ENCODE measurements at places on chromosomes 6 and 20.

DNA sequence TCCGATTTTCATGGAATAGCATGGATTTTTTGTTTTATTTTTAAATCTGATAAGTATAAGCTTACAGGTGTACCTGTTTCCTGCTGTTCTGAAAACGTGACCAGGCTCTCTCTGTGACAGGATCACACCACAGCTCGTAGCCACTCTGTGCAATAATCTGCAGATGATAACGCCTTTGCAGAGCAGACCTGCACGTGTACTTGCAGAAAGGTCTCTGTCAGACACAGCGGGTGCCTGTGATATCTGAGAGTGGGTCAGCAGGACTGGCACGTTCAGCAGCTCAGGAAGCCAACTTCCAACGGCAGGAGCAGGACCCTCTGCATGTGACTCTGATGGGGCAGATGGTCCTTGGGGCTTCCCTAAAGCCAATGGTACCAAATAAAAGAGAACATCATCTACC is 68.6 kb upstream of the HDDC2 start:
- DNase-seq = no peak

DNA sequence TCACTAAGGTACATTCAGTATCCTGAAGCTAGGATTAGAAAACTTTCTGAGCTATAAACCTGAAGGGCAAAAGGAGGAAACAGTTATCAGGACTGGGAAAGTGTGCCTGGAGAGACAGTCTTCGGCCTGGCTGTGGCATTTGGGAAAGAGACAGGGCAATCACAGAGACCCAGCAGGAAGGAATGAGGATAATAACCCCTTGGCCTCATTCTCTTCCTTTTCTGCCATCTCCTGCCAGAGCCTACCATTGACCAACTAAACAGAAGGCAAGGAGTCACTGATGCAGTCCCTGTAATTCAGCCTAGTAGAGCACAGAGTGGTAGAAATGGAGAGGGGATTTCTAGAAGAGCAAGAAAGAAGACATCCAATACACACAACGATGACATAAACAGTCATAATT is 359.4 kb downstream of the HDGFL1 start:
- no peak for DNase-seq

DNA sequence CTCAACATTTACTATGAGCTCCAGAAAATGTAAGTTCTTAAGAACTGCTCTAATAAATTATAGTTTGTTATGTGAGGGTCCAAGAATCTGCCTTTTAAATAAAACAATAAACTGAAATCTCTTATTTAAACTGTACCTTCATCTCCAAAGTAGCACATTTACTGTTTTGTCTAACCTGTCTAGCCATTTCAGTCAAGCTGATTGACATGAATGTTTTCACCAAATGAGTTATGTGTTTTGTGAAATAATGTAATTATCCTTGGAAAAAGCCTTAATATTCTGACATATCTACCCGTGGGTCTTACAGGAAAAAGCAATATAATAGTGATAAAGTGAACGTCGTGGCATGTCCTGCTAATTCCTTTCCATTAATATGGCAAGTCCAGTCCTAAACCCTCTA is 57.8 kb downstream of the OPRM1 start:
- no peak for DNase-seq

DNA sequence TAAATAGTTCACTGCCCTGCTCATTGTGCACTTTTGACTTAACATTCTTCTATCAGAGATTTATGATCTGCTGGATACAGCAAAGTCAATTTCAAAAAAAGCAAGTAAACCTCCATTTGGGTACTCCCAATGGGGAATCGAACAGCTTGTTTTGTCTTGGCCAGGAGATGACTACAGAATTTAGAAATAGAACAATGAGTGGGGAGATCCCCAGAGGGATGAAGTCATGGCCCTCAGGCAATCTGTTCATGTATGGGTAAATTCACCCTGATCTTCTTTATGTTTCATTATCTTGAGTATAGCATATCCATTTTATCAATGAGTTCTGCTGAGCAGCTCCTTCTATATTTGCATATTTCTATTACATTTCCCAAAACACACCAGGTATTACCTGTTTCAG is 1681.9 kb downstream of the HACE1 start:
- no peak for DNase-seq

- DNase-seq = peak; percentile 14
These were observed 3.9 kb upstream of the INSM1 start for GRCh38 chr20:20363799-20364592.

DNA sequence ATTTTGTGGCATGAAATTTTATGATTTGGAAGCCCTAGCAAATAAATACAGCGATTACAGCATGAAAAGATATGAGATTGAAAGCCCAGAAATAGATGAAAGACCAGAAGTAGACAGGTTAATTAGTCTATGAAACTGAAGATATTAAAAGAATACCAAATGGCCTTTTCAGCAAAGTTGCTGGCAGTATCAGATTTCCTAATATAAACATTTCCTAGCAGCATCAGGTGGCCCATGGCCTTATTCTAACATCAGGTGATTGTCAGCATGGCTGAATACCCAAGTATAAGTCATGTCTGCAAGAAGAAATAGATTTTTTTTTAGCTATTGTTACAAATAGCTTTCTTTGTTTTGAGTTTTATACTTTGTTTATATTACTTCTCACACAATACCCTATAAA is 93.2 kb downstream of the CLVS2 start:
- no peak for DNase-seq

DNA sequence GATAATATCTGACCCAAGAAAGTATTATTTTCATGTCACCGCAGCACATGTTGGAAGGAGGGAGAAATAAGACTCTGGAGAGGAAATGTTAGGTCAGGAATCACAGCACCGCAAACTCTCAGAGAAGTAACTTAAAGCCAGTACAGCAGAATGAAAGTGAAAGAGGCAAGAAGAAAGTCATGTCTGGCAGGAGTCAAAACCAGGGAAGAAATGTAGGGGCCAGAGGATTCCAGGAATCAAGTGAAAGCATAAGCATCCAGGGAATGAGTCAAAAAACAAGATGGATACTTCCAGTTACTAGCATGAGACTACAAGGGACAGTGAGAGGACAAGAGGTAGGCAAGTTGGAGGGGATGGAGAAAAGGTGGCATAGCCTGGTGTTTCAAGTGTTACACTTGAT is 80.4 kb downstream of the AK9 start:
- no peak for DNase-seq

DNA sequence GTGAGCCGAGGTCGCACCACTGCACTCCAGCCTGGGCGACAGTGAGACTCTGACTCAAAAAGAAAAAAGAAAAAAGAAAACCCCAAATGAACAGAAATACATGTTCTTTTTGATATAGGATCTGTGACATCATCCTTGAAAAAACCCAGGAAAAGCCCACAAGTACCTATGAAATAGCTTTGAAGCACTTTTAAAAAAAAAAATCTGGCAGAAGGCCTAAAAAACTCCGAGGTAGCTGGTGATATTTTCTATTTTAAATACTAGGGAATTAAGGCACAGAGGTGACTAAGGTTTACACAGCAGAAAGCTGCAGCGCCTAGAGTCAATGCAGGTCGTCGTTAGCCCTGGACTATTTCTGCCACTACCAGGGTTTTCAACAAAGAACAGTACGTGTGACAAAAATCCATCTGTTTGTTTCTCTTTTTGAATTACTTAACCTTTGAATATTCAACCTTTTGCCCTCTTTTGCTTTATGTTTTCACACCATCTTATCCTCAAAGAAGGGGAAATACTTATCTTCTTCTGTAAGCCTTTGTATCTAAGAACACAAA is 39.4 kb upstream of the EEF1A1 start:
- DNase-seq = peak; percentile 27

GRCh38 chr6:136470044-136470443 is 80.2 kb downstream of the MAP7 start:
- no peak for DNase-seq

GRCh38 chr6:166394036-166394892 is 11.5 kb upstream of the MPC1 start:
- no peak for DNase-seq

DNA sequence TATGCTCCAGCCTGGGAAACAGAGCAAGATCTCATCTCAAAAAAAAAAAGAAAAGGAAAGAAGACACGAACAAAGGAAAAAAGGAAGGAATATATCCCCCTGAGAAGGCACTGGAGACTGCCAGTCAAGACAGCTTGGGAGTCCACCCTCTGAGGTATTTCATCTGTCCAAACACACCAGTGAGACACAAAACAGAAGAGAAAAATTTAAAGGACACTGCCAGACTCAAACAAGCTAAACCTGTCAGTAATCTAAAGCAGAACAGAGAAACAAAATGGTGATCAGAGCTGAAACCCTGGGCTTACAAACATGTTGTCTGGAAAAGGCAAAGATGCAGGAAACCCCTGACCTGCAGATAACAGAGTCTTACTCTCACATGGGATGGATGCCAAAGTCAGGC is 114.9 kb downstream of the DCDC2 start:
- no peak for DNase-seq

GRCh38 chr6:167687116-167687725 is 139.5 kb upstream of the AFDN start:
- DNase-seq = no peak

GRCh38 chr6:133248241-133249001 is 7.3 kb downstream of the EYA4 start:
- peak; percentile 34 for DNase-seq

GRCh38 chr6:128474481-128474880 is 45.9 kb downstream of the PTPRK start:
- no peak for DNase-seq

DNA sequence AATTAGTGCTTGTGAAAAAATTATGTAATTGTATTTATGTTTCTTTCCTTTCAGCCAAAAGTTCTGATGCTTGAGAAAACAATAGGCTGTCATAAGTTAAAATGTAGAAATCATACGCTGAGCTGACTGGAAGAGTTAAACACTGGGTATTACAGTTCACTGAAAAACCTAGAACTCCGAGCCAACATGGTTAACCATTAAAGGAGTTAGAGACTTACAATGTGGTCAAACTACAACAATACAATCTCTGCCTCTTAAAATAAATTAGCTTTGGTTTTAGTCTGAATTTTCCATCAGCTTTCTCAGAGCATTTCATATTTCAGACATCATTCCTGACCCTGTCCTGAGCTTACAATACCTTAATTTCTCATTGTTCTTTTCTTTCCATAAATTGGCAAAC is 91.0 kb downstream of the COL12A1 start:
- DNase-seq = no peak

DNA sequence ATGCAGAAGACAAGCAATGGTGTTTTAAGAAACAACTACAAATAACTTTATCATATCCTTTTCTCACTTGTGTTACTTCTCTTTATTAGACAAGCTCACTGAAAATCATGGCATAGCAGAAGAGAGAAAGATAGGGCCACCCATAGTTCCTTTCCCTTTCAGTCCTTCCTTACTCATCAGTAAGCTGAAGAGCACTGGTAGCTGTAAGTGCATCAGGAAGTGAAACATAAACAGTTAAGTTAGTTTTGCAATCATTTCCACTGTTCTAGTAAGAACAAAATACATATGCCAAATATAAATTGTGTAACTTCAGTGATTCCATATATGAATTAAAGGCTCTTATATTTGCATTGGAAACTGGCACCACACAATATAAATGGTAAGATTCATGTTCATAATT is 220.1 kb downstream of the HACE1 start:
- no peak for DNase-seq

DNA sequence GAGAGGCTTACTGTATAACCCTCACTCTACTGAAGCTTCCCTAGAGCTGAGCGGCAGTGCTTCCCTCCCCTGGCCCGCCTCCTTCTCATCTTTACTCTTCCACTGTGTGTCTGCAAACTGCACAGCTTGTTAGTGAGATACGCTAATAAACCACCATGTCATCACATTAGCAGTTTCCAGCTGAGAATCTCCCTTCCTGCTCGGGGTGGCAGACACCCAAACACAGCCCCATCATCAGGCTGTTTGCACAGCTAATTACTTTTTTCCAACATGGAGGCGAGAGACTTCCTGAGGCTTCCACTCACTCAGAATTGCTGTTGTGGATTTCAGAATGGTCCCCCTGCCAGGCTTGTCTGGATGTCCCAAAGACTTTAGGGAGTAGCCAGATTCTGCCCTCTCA is 444.9 kb upstream of the SULF2 start:
- DNase-seq = no peak

GRCh38 chr6:151661928-151662327 is 145.6 kb upstream of the ESR1 start:
- no peak for DNase-seq

- peak; percentile 41 for DNase-seq
These were observed 152.7 kb downstream of the MACROD2 start for GRCh38 chr20:14148042-14148441.

DNA sequence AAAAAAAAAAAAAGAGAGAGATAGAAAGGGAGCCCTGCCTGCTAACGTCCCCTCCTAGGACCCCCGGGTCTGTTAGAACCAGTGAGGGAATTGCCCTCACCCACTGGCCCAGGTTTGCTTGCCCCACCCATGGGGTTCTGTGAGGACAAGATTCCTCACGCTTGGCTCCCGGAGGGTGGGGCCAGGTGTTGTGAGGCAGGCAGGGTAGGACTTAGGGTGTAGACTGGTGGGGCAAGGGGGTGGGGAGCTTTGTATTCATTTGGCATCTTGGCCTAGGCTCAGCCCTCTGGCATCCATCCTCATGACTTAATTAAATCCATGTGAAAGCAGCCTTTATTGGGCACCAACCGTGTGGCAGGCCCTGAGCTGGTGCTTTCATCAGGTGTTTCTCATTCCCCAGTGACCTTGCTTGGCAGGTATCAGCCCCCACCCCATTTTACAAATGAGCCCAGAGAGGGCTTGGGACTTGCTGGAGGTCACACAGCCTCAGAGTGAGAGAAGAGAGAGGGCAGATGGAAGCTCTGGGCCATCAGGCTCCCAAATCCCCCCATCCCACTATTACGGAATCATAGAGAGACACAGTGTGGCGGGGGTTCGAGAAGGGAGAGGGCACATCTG is 19.0 kb downstream of the RAB44 start:
- no peak for DNase-seq

GRCh38 chr20:9166153-9166780 is 97.4 kb downstream of the PLCB4 start:
- no peak for DNase-seq

- peak; percentile 68 for DNase-seq
These were observed 25.4 kb upstream of the HLA-E start for GRCh38 chr6:30463651-30464618.

DNA sequence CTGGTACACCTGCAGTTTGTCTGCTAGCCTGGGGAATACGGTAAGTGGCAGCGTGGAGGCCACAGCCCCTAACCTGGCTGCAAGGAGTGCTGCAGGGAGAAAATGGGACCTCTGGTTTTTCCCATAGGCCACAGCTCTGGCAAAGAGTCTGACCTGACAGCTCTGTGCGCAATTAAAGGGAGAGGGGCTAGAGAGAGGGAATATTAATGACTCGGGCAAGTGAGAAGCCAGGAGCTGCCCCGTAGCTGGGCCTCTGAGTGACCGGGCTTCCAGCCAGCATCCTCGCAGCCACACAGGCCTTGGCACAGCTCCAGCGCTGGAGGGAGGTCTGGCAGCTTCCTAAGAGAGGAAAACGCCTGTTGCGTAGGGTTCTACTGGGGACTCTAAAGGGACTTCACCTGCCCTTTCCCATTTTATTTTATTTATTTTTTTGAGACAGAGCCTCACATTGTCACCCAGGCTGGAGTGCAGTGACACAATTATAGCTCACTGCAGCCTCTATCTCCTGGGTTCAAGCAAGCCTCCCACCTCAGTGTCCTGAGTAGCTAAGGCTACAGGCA is 18.2 kb upstream of the OCSTAMP start:
- peak; percentile 95 for DNase-seq

All from astrocyte of the hippocampus (primary cell).